ENCODE measurements at places on chromosomes 16 and 17.

GRCh38 chr17:2222301-2222700 lies 81.3 kb downstream of the SMG6 start:
- H3K27ac ChIP-seq: no peak overlapping the region
- H3K36me3 ChIP-seq: no peaks in the 10 kb centered on the region
- peaks cover 8% of the 10 kb centered on the region for H3K4me1 ChIP-seq
- no peaks in the 10 kb centered on the region for H3K27me3 ChIP-seq

DNA sequence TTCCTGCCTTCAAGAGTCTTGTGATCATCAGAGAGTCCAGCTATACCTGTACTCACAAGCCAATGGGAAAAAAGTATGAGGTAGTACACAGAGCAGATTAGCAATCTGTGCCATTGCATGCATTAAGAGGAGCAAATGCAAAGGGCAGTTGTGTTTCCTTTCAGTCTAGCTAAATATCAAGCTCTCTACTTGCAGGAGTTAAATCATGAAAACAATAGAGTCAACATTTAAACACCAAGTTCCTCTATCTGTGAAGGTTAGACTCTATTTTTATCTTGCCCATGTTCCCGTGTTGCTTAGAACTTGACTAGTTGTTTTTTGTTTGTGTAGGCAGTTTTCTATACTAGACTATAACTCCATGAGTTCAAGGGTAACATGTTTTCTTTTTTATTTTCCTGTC lies 4.7 kb upstream of the FAM20A start:
- H3K27me3 ChIP-seq: no peaks in the 10 kb centered on the region
- H3K4me1 ChIP-seq: no peaks in the 10 kb centered on the region

GRCh38 chr17:72422505-72423285 lies 301.9 kb downstream of the SOX9 start:
- peaks cover 34% of the 10 kb centered on the region for H3K36me3 ChIP-seq
- no peaks in the 10 kb centered on the region for H3K27me3 ChIP-seq
- H3K4me3 ChIP-seq: no peak overlapping the region
- no peak overlapping the region for H3K27ac ChIP-seq
- H3K4me1 ChIP-seq: peaks cover 13% of the 10 kb centered on the region
- peak; percentile 47 for DNase-seq

DNA sequence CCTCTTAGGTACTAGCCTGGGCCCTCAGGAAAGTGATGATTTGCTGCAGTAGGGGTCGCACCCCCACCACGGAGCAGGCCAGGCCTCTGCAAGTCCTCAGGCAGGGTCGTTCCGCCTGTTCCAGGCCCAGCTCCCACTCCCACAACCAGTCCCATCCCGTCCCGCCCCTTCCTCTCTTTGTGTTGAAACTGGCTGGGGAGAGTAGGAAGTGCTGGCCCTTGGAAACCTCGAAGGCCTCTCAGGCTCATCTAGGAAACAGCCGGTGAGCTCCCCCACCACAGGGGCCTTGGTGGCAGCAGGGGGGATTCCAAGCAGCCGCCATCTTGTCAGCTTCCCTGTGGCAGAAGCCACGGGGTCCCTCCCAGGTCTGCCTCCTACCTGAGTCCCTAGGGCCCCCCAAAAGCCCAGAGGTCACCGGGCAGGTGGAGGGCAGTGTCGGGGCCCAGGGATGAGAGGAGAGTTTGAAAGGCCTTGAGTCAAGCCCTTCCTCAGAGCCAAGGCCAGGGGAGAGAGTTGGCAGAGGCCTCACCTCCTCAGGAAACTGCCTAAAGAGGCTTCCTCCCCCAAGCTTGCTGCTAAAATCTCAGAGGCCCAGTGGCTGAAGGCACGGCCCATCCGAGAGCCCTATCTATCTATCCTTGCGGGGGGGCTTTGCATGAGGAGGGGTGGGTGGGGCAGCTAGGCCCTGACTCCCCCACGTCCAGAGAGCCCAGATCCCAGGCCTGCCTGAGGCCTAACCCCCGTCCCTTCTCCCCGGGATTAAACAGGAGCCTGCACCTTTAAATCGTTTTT lies 22.2 kb downstream of the MMP15 start:
- peak overlapping the region; percentile 86 for H3K27ac ChIP-seq
- no peak overlapping the region for H3K4me3 ChIP-seq
- no peak for DNase-seq
- peaks cover 27% of the 10 kb centered on the region for H3K36me3 ChIP-seq
- peaks cover 51% of the 10 kb centered on the region for H3K4me1 ChIP-seq

DNA sequence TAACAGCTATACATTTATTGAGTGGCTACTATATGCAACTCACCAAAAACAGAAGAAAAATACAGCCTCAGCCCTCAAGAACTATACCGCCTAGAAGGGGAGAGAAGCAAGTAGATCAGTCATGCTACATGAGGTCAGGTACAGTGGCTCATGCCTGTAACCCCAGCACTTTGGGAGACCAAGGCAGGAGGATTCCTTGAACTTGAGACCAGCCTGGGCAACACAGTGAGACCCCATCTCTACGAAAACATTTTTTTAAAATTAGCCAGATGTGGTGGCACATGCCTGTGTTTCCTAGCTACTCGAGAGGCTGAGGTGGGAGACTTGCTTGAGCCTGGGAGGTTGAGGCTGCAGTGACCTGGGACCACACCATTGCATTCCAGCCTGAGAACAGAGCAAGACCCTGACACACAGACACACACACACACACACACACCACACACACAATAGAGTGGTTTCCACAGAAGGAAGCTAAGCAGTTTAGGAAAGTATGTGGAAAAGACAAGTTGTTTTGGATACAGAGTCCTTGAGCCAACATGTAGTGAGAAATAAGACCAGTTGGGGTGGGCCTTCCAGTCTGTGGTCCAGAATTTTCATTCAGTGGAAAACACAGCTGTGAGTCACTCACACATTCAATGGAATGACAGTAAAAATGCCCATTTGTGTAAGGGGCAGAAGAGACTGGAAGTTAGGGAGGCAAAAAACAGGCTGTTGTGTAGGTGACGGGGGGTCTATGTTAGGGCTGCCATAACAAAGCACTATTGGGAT lies 10.7 kb upstream of the SNTB2 start:
- no peak for DNase-seq
- peak overlapping the region; percentile 38 for H3K27ac ChIP-seq
- H3K27me3 ChIP-seq: no peaks in the 10 kb centered on the region

GRCh38 chr17:45150911-45151809 lies 2.9 kb downstream of the HEXIM1 start:
- no peaks in the 10 kb centered on the region for H3K36me3 ChIP-seq
- H3K27me3 ChIP-seq: no peaks in the 10 kb centered on the region
- no peak for DNase-seq
- H3K4me1 ChIP-seq: peaks cover 19% of the 10 kb centered on the region
- H3K27ac ChIP-seq: peak overlapping the region; percentile 93
- H3K4me3 ChIP-seq: peak overlapping the region; percentile 77
